Retinal pigment epithelial cell (primary cell): ENCODE measurements at places on chromosomes 5 and 9.

DNA sequence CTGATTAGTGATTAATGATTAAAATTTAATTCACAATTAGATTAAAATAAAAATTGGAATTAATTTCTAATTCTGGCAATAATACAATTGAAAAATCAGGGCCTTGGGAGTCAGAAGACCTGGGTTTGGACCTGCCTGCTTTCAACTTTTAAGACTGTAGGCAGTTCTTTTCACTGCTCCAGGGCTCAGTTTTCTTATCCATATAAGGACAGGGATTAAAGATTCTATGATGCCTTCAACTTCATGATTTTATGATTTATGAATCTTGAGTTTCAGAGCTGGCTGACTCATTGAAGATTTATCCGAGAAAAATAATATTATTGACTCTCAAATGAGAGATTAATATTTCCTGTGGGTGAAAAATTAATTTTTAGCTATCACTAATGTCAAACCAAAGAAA is 208.6 kb upstream of the ANKH start:
- DNase-seq: peak; percentile 47

- no peak for DNase-seq
Observed at GRCh38 chr5:112974901-112975300, 1.7 kb upstream of the DCP2 start.

GRCh38 chr5:33978306-33978705 is 6.2 kb downstream of the SLC45A2 start:
- no peak for DNase-seq

GRCh38 chr9:88995200-88995577 is 3.9 kb downstream of the S1PR3 start:
- DNase-seq: no peak

GRCh38 chr5:79689541-79690466 is at the start of gene CMYA5:
Gene CMYA5 (plus strand): TSS chr5:79689836. CDS start chr5:79689908, 72 bp downstream.
- DNase-seq: peak; percentile 28

DNA sequence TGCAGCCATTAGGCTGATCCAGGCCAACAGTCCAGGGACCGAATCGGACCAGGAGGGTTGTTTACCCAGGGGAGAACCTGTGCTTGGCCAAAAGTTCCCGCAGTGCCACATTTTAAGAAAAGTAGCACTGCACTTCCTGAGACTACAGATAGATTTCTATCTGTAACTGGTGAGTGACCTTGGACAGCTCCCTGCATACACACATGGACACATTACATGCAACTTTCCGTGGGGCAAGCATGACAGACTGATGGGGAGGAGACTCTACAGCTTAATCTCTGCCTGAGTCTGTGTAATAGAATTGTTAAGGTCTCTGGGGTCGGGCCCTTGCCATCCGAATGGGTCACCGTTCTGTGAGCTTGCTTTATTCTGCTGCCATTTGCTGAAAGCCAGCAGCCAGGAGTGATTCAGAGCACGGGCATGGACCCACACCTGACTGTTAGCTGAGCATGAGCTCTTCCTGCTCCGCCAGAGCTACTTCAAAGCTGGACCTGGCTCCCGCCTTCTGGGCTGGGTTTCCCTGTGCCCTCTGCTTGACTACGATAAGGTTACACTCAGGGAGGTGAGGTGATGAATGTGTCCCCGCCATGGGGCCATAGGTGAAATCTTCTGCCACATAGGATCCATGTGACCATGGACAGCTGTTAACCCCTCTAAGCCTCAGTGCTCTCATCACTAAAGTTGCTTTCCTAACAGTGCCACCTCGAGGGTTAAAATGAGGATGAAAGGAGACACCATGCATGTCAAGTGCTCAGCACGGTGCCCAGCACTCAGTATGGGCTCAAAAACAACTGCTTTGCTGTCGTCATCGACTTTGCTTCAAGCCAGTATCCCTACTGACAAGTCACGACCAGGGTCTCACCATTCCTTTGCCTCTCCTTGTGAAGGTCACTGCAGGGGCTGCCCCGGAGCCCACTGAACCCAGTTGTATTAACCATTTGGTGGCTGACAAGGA is 200.0 kb downstream of the MELK start:
- no peak for DNase-seq

DNA sequence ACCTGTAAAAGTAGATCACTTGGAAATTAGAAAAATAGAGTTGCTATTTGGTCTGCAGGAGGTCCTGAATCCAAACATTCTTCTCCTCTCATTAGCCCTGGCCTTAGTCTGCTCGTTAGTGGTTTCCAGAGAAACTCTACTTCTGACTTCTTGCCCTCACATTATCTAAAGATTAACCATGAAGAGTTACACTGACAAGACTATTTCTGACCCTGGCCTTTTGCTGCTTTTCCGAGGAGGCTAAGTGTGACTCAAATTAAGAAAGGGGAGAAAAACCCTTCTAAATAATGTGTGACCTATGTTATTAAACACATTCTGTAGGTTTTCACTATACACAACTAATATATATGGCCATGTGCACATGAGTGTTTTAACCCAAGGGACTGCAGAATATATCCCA is 302.4 kb downstream of the RAB3C start:
- no peak for DNase-seq

GRCh38 chr5:24909210-24909609 is 264.4 kb upstream of the CDH10 start:
- DNase-seq: no peak

- DNase-seq: no peak
Observed at GRCh38 chr5:52995095-52995494, 5.9 kb downstream of the ITGA2 start.

DNA sequence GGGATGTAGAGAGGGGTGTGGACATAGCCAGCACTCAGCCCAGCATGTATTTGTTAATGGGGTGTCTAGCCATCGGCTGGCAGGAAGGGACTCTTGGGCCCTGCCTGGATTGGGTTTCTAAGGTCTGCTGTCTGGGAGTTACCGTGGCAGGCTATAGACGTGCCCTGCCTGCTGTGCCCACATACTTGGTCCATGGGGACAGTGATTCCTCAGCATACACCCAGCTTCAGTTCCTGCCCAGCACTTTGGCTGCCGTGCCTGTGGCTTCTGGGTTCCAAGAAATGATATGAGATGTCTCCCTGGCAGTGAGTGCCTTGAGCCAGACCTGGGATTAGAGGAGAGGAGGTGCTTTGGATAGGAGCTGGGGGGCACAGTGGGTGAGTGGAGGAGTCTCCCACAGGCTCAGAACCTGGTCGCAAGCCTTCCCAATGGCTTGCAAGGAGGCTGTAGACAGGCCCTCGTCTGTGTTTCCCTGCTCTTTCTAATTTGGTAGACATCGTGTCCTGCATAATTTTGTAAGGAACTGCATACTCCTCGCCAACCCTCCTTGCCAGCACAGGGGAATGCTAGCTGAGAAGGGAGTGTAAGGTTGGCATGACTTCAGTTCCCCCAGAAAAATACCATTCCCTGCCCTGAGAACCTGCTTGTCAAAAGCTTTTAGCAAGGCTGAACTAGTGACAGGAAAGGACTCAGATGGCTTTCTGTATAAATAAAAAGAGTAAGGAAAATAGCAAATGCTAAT is 287.9 kb downstream of the ZSWIM6 start:
- DNase-seq: no peak

DNA sequence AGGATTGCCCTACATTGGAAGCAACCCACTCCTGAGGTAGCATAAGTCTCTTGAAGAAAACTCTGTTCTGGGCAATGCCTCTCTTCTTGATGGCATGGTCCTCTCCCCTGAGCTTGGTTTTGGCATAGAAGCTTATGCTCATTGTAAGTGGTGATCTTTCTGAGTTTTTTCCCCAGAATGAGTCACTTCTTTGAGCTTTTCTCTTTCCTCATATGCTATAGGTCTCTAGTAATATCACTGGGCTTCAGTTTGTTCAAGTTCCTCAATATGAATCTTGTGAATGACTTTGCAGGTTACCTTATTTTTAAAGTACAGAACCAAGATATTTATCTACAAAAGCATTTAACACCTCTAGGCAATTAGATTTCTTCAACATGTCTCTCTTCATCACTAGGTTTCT is 76.5 kb upstream of the ATG10 start:
- DNase-seq: no peak

DNA sequence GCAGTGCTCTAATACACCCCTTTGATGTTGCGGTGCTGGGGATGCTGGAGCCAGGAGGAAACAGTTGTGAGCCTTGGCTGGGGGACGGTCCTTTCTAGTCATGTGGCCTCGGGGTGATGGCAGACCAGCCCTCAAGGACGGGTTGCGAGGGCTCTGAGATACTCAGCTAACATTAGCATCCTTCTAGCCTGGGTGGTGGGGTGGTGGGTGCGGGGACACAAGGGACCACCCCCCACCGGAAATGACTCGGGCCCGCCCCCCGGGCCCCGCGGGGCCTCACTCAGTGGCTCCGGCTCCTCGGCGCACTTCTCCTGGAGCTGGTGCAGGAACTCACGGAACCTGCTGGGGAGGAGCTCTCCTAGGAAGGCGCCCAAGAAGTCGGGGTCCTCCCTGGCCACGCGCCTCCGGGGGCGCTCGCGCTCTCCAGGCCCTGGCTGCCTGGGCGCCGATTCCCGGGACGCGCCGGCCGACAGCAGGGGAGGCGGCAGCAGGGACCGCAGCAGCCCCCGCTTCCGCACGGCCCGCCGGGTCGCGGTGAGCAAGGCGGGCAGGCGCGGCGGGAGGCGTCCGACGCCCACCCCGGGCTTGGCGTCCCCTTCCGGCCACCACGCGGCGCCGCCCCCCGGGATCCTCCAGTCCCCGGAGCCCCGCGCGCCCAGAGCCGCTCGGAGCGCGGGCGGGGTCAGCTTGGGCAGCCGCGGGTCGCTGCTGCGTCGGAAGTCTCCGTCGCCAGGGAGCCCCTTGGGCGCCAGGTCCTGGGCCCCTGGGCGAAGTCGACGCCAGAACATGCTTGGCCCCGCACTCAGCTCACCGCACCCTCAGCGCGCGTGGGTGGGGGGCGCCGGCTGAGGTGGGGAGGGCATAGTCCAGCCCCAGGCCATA is 873 bp downstream of the C9orf50 start:
- no peak for DNase-seq

- no peak for DNase-seq
Observed at GRCh38 chr5:9554122-9554521, 8.2 kb upstream of the SEMA5A start.

DNA sequence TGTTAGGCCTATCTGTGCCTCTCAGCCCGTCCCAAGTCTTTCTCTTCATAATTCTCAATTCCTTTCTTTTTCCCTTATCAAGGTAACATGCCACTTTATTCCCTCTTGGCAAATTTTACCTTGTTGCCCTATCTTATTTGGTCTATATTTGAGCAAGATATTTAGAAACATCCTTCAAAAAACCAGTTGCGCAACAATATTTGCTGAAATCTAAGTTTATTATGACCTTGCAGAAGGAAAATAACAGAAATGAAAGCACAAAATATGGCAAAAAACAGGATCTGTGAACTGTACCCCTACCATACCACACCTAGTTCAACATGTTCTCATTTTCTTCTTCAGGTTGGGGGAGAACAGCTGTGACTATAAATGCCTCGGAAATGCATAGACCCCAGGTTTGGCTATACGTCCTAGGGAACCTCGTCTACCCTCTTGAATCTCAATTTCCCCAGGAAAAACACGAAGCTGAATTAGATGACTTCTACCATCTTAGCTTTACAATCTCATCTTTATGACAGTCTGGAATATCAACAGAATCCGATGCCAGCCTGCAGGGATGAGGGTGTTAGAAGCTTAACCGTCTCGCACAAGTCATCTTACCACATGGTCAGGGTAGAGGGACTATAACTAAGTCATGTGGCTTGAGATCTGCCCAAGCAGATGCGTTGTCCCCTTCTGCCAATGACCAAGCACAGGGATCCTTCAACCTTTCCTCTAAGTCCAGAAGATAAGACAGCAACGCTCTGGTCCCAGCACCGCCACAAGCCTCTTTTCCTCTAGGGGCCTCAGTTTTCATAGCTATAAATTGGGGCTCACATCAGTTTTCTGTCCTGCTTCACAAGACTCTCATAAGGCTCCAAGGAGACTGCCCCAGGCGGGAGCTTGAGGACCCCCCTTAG is 1.3 kb downstream of the LCP2 start:
- DNase-seq: no peak

DNA sequence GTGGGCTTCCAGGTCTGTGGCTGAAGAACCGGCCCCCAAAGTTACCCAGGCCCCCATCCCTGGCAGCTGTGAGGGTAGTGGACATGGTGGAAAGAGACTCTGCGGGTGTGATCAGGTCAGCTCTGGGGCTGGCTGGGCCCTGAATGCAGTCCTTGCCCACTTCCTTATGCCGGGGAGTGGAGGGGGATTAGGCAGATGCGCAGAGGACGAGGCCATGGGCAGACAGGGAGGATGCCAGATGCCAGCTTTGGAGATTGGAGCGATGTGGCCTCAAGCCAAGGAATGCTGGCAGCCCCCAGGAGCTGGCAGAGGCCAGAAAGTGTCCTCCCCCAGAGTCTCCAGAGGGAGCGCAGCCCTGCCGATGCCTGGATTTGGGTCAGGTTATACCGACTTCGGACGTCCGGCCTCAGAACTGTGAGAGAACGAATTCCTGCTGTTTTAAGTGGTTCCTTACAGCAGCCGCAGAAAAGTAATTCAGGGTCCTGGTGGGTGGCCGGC is 69.8 kb downstream of the ADAMTS2 start:
- DNase-seq: no peak

DNA sequence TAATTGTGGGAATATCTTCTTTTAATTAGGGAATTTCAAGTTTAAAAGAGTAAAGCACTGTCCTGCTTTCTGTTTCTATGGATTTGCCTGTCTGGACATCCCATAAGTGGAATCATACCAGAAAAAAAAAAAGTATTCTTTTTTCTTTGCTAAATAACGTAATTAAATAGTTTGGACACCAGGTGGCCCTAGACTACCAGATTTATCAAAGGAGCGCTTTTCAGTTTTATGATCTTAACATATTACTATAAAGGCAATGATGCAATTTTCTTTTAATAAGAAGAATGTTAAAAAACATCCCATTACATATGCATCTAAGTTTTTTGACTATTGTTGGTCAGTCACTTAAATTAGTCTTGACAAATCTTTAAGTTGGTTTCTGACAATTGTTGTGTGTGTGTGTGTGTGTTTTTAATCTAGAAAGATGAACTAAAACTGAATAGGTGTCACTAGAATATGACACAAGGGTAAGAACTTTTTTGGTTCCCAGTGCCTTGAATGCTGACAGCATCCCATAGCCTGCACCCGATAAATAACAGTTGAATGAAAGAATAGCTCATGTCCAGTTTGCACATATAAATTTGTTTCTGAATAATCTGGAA is 49.5 kb downstream of the C5orf22 start:
- DNase-seq: peak; percentile 7

DNA sequence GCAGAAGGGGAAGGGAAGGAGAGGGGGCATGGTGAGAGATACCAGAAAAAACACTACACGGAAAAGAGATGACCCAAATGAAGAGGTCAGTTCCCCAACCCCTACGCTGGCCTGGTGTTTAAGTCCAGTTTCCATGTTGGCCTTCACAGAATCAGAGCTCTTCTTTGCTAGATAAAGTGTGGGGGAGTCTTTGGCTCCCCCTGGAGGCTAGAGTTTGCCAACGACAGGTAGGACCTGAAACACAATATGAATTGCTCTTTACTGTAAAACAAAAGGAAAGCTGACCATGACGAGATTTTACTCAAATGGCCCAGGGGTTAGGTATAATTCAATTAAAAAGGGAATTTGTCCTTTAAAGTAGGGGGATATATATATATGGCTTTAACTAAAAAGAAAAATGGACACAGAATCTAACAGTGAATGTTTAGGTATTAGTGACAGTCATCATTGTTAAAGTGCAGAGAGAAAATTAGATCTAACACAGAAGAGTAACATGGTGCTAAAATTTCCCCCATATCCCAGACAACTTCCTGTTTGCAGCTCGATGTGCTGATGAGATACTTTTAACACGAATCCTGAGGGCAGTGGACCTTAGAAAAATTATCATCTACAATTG is 92.0 kb downstream of the SV2C start:
- no peak for DNase-seq
